ENCODE measurements at places on chromosomes 2 and 18.

- no peak for DNase-seq
These were observed 426.1 kb upstream of the UBE2E3 start for GRCh38 chr2:180554330-180554729.

GRCh38 chr2:60899892-60900249, 18.5 kb downstream of the REL start:
- no peak for DNase-seq

DNA sequence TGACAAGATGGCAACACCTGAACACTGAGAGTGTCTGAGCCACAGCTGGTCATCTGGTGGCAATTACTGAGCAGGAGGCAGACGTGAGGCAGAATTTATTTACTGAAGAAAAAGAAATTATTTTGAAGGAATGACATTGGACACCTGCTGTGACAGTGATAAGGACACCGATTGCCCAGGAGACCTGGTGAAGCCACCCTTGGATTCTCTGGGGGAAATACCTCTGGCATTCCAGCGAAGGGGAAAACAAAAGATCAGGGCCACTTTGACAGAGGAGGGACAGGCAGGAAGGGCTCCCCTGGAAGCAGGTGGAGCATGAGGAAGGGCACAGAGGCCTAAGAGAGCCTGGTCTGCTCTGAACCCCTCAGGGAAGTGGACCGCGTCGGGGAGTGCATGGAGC, 85.4 kb upstream of the ALPP start:
- DNase-seq = no peak

GRCh38 chr2:52402128-52402527, 1365.5 kb upstream of the CHAC2 start:
- DNase-seq = no peak

- DNase-seq = no peak
These were observed 58.7 kb downstream of the PUM2 start for GRCh38 chr2:20291846-20292408.

- no peak for DNase-seq
These were observed 188.6 kb upstream of the FN1 start for GRCh38 chr2:215624423-215624829.

- DNase-seq = no peak
These were observed 482.0 kb upstream of the SALL3 start for GRCh38 chr18:78497641-78498040.

DNA sequence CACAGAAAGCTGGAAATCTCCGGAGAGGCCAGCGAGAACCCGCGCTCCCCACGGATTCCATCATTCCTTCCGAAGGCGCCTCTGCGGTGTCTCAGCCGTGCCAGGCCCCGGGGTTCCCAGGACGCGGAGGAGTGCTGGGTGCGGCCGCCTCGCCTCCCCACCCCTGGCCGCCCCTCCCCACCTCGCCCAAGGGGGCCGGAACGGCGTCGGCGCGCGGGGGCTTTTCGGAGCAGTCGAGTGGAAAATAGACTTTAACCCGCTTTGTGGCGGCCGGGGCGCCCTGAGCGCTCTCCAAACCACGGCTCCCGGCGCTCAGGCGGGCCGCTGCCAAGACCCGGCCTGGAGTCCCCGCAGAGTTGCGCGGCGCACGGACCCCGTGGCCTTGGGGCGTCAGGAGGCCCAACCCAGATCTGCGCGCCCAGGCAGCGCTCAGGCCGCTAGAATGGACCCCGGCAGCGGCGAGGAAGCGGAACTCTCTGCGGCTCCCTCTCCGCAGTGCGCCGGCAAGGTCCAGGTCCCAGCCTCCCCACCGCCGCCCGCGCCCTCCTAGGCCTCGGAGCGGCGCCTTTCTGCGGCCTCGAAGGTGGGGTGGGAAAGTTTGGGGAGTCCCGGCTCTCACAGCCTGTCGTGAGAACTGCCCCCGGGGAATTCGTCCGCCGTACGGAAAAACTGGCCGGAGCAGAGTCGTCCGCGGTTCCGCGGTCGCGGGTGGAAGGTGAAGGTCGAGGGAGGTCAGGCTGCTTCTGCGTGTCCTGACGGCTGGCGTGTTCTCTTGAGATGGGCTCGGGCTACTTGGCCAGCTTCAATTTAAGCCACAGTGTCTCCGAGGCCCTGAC, 1.2 kb upstream of the EMX1 start:
- peak; percentile 59 for DNase-seq

- DNase-seq = peak; percentile 50
These were observed 116.8 kb downstream of the SPTBN1 start for GRCh38 chr2:54572636-54573536.

GRCh38 chr18:46705521-46705920, 48.5 kb upstream of the LOXHD1 start:
- no peak for DNase-seq

- DNase-seq = no peak
These were observed 128.5 kb downstream of the EN1 start for GRCh38 chr2:118718921-118719320.

DNA sequence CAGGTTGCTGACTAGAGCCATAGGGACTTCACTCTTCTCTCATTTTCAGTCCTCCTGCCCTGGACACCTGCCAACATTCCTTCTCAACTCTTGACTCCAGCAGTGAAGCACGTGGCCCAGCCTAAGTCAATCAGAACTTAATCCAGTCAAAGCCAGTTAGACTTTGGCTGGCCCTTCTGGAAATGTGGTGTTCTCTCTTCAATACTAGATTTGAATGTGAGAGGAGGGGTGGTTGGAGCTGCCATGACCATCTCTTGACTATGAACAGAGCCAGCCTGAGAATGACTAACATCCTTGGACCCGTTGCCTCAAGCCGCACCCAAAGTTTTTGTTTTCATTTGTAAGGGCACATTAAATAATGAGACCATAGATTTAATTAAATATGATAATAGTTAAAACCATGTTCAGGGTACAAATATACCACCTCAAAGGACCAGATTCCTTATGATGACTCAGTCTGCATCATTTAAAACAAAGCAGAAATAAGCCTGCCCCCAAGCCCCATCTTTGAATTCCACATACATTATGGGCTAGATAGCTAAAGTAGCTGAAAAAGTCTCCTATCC, 49.7 kb upstream of the RASGRP3 start:
- no peak for DNase-seq

DNA sequence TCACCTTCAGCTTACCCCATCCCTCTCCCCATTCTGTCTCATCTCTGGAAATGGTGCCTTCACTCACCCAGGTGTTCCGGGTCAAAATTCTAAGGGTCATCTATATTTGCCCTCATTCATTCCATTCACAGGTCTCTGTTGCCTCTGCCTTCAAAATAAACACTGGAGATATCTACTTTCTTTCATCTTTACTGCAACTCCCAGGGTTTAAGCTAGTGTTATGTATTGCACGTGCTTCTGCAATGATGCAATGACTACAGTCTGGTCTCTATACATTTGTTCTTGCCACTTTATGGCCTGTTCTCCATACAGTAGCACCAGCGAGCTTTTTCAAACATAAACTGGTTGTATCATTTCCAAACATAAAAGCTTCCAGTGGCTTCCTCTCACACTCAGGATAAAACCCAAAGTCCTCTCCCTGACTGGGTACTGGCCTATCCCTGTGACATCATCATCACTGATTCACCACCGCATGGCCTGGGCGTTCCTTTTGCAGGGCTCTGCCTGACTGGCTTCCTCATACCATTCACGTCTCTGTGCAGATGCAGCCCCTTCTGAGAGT, 14.3 kb downstream of the DSG2 start:
- no peak for DNase-seq

DNA sequence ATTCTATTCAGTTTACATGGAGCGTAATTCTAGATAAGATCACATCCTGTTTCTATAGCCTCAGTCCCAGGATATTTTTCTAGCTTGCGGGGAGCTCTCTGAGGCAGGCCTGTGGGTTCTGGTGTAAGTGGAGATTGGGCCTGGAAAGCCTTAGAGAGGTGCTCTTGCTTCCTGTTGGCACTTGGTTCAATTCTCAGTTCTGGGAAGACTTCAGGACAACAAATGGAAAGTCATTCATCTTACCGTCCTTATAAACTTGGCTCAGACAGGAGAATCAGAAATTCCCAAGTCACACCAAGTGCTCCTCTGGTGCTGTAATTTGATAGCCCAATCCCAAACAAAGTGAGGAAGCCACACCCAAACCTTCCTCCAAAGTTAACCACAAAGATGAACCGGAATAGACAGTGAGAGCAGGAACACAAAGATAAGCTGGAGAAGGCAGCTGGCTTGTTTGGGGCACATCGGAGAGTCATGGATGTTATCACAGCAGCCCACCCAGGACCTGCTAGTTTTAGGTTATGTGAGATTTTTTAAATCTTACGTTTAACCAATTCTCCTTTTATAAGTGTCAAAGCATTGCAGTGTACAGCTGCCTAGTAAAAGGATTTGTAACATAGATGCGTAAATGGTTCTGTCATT, 144.3 kb upstream of the MAP3K20 start:
- no peak for DNase-seq

DNA sequence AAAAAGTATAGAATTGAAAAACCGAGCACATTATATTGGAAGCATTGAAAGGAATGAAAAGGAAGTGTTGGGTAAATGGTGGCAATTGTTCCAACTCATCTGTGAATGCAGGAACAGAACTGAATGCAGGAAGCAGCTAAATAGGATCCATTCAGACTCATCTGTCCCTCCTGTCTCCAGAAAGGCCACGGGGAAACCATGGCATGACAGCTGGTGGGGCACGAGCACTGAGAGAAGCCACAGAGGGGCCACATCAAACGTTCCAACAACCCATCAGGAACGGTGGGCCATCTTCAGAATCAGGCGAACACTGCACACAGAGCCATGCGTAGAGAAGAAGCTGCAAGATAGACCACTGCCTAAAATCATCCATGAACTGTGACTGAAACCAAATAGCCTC, 138.5 kb upstream of the SLC35G4 start:
- no peak for DNase-seq

GRCh38 chr2:218021536-218022071, 18.8 kb upstream of the TNS1 start:
- DNase-seq = no peak

GRCh38 chr2:230319211-230319862, 7.7 kb upstream of the SP140L start:
- DNase-seq = peak; percentile 50

GRCh38 chr2:128237911-128238697, 80.6 kb downstream of the HS6ST1 start:
- DNase-seq = no peak

DNA sequence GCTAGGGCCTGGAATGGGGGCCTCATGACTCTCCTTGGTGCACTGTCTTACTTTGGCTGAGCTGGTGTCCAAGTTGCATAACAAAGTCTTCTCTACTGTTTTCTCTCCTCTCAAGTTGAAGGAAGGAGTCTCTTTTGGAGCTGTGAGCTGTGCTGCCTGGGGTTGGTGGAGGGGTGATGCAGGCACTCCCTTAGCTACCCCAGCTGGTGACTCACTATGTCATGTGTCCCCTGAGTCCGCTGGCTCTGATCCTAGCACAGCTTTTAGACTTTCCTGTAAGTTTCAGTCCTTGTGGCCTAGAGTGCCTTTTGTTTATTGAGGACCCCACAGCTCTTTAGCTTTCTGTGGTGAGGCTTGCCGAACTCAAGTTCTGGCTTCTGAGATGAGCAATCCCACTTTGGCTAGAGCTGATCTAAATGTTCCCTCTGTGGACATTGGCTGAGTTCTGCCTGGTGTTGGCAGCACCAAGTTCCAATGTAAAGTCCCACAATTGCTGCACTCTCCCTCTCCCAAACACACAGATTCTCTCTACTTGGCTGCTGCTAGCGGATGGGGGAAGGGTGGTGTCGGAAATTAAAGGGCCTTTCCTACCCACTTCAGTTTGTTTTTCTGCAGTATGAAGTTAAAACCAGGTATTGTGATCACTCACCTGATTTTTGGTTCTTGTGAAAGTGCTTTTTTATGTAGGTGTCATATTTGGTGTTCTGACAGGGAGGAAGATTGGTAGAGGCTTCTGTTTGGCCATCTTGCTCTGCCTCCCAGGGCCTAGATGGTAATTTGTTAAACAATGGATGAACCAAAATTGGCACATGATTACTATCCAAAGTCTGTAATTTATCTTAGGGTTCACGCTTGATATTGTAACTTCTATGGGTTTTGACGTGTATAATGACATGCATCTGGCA, 83.2 kb downstream of the COMMD1 start:
- no peak for DNase-seq

- DNase-seq = no peak
These were observed 150.6 kb downstream of the ZNF236 start for GRCh38 chr18:76972846-76973519.

- no peak for DNase-seq
These were observed 56.7 kb downstream of the IL1R2 start for GRCh38 chr2:102048465-102048864.

- no peak for DNase-seq
These were observed 300.2 kb downstream of the LPIN1 start for GRCh38 chr2:12046641-12047040.

- DNase-seq = no peak
These were observed 67.2 kb upstream of the ACYP2 start for GRCh38 chr2:54048117-54048785.

DNA sequence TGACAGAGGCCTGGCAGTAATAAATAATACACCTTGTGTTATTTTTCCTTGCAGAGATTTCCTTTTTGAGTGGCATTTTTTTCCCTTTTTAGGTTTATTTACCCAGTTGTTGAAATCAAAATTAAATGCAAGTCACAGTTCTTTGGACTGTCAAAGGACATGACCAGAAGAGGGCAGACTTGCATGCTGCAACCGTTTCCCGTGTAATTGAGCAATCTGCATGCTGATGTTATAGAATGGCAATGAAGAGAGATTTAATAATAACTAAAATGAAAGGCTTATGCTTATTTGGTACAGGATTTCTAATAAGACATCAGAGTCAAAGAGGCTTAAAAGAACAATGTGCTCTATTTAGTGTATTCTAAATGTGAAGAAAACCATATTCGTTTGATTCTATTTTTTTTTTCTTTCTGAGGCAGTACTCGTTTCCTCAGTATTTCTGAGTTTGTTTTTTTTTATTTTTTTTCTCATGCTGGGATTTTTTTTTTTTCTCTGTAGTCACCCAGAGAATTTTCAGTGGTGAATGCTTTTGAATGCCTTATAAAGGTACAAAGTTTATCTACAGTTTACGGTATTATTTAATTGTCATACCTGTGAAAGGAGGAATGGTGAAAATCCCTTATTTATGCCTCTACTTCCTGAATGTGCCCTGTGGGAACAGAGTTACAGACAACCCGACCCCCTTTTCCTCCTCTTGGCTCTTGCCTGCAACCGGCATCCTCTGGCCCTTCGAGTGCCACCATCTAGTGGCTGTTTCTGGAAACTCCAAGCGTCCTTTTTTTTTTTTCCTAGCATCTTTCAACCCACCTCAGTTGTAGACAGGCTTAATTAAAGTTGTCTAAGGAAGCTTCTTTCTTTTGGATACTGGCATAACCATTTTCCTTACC, 368.5 kb downstream of the LRRTM1 start:
- DNase-seq = no peak

- DNase-seq = no peak
These were observed 467.9 kb upstream of the SYT4 start for GRCh38 chr18:43744960-43745745.
